ENCODE measurements at places on chromosomes 5 and 9.
A peak's percentile ranks its signal among the peaks of the same experiment; 100 is the strongest.

- DNase-seq = no peak
Measured at GRCh38 chr5:73542020-73542419, 23.4 kb downstream of the ANKRA2 start.

- peak; percentile 39 for DNase-seq
Measured at GRCh38 chr9:385818-386398, 171.2 kb downstream of the DOCK8 start.

DNA sequence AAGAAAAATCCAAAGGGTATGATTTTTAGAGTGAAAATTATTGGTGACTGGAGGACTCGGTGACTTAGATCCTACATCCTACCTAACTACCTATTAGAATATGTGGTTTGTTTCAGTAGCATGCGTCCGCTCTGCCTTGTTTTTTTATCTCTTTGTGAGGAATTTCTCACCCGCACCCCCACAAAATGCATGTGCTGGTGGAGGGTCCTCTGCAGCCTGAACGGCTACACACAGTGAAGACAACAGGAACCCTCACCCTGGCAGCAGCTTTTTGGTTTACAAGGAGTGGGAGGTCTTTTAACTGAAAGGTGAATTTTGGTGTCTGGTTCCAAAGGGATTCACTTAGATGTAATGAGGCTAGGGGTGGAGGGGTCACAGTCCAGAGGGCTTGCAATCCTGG, 115.5 kb downstream of the GNA14 start:
- no peak for DNase-seq

- DNase-seq = no peak
Measured at GRCh38 chr5:116976767-116977166, 402.1 kb upstream of the SEMA6A start.

DNA sequence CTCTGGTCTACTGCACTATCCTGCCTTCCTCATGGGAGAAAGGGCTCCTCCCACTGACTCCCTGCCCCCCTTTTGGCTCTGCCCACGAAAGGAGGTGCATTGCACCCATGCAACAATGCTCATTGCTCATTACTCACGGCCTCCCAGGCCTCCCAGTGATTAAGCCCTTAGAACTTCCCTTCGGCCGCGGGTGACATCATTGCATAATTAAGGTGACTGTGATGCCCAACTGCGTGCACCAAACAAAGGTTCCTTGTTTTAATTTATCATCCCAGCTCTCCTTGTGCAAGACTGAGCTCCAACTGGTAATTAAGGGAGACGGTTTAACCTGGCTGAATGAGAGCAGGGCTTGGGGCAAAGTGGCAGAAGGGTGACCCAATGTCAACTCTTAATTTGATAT, 180.4 kb downstream of the GAS1 start:
- DNase-seq = peak; percentile 73

DNA sequence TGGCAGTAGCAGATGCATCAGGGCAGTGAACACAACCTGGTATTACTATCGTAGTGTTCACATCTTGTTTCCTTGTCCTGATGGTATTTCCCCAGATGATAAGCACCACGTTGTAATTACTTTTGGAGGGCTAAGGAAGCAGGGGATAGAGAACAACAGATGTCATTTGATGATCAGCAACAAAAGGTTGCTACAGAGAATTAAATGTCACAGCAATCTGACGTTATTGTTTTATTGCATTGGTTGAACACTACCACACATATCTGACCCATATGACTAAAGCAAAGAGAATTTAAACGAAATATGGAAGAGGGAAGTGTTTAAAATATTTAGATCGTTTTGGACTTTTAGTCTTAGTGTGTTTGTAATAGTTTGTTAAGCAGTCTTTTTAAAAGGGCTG, 408.3 kb downstream of the SH3GL2 start:
- DNase-seq = no peak

DNA sequence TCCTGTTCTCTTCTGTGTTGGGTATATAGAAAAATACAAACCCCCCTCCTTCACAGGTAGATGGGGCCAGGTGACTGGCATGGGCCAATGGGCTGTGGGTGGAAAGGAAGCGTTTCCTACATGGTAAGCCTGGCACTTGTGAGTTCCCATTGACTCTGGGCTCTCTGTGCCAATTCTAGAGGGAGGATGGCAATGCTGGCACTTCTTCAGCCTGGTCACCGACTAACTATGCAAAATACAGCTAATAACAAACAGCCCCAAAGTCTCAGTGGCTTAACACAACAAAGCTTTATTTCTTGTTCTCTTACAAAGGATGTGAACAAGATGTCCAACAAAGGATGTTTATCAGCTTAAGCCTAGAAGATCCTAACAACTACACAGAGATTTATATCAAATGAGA, 258.1 kb downstream of the SYK start:
- DNase-seq = peak; percentile 11

GRCh38 chr9:116287721-116288120, 134.1 kb downstream of the PAPPA start:
- DNase-seq = peak; percentile 25

DNA sequence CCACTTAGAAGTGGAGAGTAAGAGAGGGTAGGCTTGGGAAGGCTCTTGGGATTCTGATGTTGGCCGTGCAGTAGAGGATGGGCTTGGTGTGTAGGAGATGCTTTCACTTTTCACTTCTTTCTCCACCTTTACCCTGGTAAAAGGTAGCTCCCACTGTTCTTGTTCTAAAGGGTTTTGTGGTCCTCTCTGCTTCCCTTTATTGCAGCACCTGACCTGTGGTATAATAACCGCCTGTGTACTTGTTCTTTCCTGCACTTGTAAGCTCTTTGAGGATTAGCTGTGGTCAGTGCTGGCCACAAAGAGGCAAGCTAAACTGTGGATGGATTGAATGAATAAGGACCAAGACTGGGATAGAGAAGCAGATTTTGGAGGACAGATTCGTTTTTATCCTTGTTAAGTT, 25.2 kb downstream of the KDM4C start:
- DNase-seq = no peak

- no peak for DNase-seq
Measured at GRCh38 chr5:172864747-172865146, 30.7 kb downstream of the ERGIC1 start.

- peak; percentile 79 for DNase-seq
Measured at GRCh38 chr5:76807296-76807695, 11.5 kb upstream of the F2RL1 start.

- DNase-seq = no peak
Measured at GRCh38 chr9:86241216-86241615, 18.2 kb downstream of the C9orf153 start.

- no peak for DNase-seq
Measured at GRCh38 chr5:133754575-133755169, 142.3 kb upstream of the FSTL4 start.

DNA sequence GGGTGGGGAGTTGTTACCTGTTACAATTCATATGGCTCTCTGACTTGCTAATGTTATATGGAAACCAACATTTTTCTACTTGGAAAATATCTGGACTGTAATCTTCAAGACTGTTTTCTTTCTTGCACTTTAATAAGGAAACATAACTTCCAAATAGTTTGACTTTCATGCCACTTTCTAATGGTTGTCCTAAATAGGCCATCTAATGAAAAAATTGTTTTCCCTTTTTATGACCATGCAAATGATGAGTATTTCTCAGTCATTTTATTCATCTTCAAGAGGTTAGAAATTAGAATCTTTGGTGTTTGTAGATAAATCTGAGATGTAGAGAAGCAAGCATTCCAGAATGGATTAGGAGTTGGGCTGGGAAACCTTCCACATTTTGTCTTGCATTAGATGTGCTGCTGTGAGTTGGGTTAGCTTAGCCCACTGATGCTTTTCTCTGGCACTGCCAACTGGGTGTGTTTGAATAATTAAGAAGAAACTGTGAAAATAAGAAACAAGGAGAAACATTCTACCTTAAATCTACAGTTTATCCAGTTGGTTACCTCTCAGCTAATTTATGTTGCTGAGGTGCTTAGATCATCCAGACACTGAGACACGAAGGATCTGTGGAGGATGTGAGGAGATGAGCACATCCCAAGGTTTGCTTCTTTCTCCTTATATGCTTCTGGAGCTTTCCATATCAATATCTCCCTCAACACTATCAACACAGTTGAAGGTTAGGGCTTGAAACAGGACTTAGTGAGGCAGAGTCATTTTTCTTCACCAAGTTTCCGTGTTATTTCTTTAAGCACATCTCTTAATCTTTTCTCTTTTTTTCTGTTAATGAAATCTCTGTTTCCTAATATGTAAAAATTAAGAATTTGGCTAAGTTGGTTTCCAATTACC, 2.7 kb downstream of the RASGRF2 start:
- no peak for DNase-seq

- DNase-seq = no peak
Measured at GRCh38 chr9:28779243-28779642, 1206.0 kb upstream of the C9orf72 start.

DNA sequence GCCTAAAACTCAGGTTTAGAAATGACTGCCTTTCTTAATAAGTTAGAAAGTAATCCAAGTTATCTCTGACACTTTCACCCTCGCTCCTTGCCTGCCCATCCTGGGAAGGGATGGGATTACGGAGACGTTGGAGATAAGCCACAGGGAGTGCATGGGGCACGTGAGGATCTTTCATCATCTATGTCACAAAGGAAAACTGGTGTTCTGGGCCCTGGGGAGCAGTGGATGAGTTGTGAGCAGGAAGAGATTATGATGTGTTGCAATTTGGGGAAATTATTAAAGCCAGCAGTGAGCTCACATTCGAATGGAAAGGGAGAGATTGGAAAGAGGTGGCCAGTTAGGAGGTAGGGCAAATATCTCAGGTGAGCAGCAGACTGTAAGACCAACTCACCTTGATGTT, 12.8 kb downstream of the AFAP1L1 start:
- DNase-seq = no peak

DNA sequence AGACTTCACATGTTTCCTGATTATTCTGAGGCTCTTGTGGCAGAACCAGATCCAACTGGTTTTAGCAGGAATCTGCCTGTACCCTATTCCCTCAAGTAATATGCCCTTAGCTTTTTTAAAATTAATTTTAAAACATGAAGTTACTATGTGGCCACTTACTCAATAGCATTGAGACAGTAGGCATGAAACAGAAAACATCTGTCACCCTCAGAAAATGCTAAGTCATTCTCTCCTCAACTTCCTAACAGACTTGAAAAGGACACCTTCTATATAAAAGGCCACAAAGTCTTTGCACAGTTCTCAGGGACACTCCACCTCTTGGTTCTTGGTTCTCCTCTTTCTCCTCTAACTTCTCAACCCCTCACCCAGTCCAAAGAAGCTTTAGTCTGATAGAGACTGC, 277.8 kb downstream of the RAB3C start:
- no peak for DNase-seq
